ENCODE measurements at places on chromosomes 11 and 22.
A peak's percentile ranks its signal among the peaks of the same experiment; 100 is the strongest.

- no peaks in the 10 kb centered on the region for H3K36me3 ChIP-seq
- DNase-seq, result no peak
Measured at GRCh38 chr11:80686889-80687288, 1246.1 kb upstream of the TENM4 start.

DNA sequence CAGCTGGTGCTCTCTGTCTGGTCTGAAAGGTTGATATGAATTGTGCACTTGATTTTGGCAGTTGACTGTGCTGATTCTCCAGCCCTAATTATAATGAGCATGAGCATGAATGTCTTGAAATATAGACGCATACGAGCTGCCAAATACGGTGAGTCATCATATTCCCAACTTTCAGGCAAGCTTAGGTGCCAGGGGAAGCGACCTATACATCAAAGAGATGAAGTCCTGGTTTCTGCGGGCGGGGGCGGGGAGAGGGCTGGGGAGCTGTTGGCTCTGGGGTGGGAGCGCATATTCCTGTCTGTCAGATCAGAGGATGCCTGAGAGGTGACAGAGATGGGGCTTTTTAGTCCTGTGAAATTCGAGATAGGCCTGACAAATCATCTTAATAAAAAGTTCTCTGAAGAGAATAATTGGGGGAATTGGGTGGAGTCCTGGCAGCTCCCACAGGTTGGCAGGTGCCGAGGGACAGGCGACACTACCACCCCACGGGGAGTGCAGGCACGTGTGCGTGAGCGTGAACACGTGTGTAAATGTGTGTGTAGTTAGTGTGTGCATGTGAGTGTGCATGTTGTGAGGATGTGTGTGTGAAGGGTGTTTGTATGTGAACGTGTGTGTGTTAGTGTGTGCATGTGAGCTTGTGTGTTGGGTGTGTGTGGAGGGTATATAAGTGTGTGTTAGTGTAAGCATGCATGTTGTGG lies 865.3 kb downstream of the TBC1D22A start:
- no peaks in the 10 kb centered on the region for H3K4me1 ChIP-seq
- DNase-seq, result no peak
- no peaks in the 10 kb centered on the region for H3K27me3 ChIP-seq
- no peaks in the 10 kb centered on the region for H3K36me3 ChIP-seq
- no peak overlapping the region for H3K27ac ChIP-seq

DNA sequence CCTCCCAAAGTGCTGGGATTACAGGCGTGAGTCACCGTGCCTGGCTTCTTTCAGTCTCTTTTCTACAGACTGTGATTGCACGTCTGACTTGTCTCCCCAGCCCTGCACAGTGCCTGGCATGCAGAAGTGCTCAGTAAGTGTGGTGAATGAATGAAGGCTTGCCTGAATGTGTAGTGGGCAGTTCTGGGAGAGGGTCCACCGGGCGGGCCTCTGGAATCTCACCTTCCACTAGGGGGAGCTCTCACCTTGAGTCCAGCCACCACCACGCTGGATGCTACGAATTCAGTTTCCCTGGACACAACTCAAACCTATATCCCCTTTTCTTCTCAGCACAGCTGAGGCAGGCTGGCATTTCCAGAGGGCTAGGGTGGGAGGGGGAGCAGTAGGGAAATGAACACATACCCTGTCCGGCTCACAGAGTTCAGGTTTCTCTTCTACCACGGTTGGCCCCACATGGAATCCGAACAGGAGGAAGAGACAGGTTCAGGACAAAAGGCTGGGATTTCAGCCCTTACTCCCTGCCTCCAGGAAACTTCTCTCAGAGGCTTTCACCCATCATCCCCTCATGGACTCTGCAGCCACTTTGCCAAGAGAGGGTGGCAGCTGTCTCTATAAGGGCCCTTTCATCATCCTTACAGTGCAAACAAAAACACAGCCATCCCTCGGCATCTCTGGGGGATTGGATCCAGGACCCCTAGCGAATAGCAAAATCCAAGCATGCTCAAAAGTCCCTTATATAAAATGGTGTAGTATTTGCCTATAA lies 86.8 kb downstream of the NECTIN1 start:
- no peak overlapping the region for H3K4me3 ChIP-seq
- H3K27me3 ChIP-seq, result peaks cover 2% of the 10 kb centered on the region
- H3K36me3 ChIP-seq, result no peaks in the 10 kb centered on the region
- no peak overlapping the region for H3K27ac ChIP-seq

DNA sequence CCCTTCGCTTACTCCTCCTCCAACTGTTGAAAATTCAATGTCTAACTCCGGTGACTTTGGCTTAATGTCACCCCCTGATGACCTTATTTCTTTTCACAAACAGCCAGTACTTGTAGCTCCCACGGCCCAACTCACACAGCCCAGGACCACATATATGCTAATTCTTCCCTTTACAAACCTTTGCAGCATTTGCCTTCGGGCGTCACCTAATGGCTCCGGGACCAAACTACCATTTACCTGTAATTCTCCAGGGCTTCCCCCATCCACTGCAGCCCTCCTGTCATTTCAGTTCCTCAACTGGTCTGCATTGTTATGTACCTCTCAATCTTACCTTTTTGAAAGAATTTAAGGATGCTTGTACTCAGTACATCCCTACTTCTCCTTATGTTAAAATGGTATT lies 29.8 kb upstream of the OR56B4 start:
- no peaks in the 10 kb centered on the region for H3K4me1 ChIP-seq
- no peaks in the 10 kb centered on the region for H3K36me3 ChIP-seq
- H3K27ac ChIP-seq, result no peak overlapping the region
- H3K27me3 ChIP-seq, result peaks cover 24% of the 10 kb centered on the region

GRCh38 chr11:7909585-7910285 lies 21.3 kb downstream of the OR10A6 start:
- H3K4me1 ChIP-seq, result no peaks in the 10 kb centered on the region
- no peaks in the 10 kb centered on the region for H3K36me3 ChIP-seq
- no peak overlapping the region for H3K27ac ChIP-seq
- no peak overlapping the region for H3K4me3 ChIP-seq
- H3K27me3 ChIP-seq, result peaks cover 35% of the 10 kb centered on the region

GRCh38 chr22:25848954-25849353 lies 107.0 kb downstream of the MYO18B start:
- H3K27me3 ChIP-seq, result peaks cover 8% of the 10 kb centered on the region
- no peaks in the 10 kb centered on the region for H3K36me3 ChIP-seq
- H3K4me3 ChIP-seq, result no peak overlapping the region
- peaks cover 1% of the 10 kb centered on the region for H3K4me1 ChIP-seq

DNA sequence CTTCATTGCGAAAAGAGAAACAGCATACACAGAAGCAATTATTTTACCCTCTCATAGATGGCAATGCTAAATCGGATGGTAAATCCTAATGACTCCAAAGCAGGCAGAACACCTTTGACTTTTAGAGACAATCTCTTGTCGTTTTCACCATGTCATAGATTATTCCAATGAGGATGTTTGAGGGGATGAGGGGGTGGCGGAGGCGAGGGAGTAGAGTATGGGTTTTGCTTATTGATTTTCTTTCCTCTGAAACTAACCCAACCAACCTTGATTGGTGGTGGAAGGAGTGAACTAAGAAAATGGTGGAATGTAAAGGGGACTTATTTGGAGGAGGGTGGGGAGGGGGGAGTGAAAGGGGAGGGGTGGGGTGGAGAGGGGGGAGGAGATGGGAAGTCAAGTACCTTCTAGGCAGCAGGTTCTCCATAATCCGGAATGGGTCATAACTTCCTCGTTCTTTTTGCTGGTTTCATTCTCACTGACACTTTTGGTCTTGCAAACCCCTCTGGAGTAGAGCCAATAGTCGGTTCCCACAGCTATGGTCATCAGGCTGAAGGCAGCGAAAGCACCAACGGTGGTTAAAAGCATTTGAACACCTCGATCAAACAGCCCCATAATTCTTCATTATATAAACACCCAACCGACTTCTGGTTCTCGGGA lies 1.5 kb downstream of the CACNG2 start:
- H3K36me3 ChIP-seq, result no peaks in the 10 kb centered on the region
- H3K4me3 ChIP-seq, result no peak overlapping the region
- H3K27ac ChIP-seq, result no peak overlapping the region
- no peak for DNase-seq

DNA sequence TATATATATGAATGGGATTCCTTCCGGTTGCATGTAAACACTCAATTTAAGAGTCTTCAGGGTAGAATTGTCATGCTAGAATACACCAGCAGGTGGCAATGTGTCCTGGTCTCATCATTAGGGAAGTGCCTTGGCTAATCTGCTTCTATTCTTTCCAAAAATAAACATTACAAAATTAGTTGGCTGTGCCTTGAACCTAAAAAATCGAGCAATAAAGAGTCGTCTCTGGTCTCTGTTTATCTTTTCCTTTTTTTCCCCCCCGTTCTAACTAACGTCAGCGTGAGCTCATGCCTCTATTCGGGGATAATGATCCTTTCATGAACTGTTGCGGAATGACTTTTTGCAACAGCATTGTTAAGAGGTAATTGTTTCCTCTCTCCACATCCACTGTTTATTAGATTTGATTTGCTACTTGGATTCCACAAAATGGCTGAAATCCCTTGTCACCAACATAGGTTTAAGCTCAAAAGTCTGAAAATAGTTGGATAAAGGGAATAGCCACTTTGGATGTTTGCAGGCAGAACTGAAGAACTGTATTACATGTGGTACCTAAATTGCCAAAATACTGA lies 1.2 kb upstream of the ARHGEF12 start:
- peak overlapping the region; percentile 65 for H3K4me3 ChIP-seq
- DNase-seq, result no peak
- no peak overlapping the region for H3K27ac ChIP-seq
- peaks cover 53% of the 10 kb centered on the region for H3K27me3 ChIP-seq
- peaks cover 36% of the 10 kb centered on the region for H3K4me1 ChIP-seq
- H3K36me3 ChIP-seq, result peaks cover 4% of the 10 kb centered on the region

DNA sequence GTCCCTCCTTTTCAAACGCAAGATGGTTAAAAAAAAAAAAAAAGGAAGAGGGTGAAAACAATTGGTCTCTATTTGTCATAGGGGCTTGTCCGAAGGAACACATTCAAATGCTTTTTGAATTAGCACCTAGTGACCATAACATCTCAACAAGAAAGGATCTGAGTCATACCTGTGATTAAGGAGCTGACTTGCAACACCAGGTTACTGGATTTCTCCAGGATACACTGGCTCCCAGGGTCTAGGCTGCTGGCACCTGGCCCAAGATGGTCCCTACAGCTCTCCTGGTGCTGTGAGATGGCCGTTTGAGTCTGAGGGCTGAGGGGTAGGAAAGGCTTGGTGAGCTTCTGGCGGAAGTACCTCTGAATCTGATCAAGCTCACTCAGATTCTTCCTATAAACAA lies 28.4 kb upstream of the UCP3 start:
- no peak overlapping the region for H3K27ac ChIP-seq
- H3K4me3 ChIP-seq, result no peak overlapping the region
- peaks cover 92% of the 10 kb centered on the region for H3K36me3 ChIP-seq

DNA sequence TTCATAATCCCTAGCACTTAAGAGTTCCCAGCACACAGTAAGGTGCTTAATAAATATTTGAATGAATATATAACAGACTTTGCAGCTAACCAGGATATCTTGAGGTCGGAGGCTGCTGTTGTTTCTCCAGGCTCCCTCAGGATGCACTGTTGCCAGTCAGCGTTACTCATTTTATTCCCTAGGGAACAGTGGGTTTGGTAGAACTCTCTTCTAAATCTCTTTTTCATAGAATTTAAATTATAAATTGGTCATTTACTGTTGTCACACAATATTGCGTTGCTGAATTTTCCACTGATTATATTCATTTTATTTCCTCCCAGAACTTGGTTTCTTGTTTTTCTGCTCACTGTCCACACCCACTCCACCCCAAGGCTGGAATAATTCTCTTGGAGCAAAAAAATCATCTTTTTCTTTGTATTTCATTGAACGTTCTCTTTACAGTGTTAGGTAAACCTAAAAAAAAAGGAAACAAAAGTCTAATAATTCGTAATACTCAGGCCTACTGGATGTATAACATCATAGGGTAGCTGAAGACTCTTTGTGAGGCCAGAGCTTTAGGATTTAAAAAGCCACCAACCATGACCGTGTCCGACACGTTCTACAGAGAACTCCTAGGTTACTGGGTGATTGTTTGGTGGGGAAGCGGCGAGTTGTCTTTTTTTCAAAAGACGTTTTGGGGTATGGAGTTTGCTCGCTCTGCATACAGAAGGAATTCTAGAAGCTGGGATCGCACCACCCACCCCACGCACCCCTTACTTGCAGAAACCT lies 766 bp upstream of the CAPRIN1 start:
- H3K36me3 ChIP-seq, result peaks cover 37% of the 10 kb centered on the region
- peak overlapping the region; percentile 83 for H3K4me3 ChIP-seq
- peaks cover 24% of the 10 kb centered on the region for H3K4me1 ChIP-seq

GRCh38 chr11:370070-370941 lies 1.0 kb downstream of the B4GALNT4 start:
- no peaks in the 10 kb centered on the region for H3K36me3 ChIP-seq
- H3K4me3 ChIP-seq, result peak overlapping the region; percentile 61
- H3K4me1 ChIP-seq, result peaks cover 11% of the 10 kb centered on the region
- peak overlapping the region; percentile 59 for H3K27ac ChIP-seq
- peaks cover 48% of the 10 kb centered on the region for H3K27me3 ChIP-seq

GRCh38 chr11:27230192-27230572 lies 132.8 kb downstream of the CCDC34 start:
- H3K36me3 ChIP-seq, result no peaks in the 10 kb centered on the region
- no peak for DNase-seq
- H3K4me3 ChIP-seq, result no peak overlapping the region
- peaks cover 3% of the 10 kb centered on the region for H3K27me3 ChIP-seq
- no peaks in the 10 kb centered on the region for H3K4me1 ChIP-seq
- no peak overlapping the region for H3K27ac ChIP-seq

- H3K27ac ChIP-seq, result no peak overlapping the region
- peaks cover 5% of the 10 kb centered on the region for H3K4me1 ChIP-seq
- H3K4me3 ChIP-seq, result no peak overlapping the region
- no peak for DNase-seq
- H3K27me3 ChIP-seq, result peaks cover 6% of the 10 kb centered on the region
Measured at GRCh38 chr22:25002241-25002985, 49.9 kb downstream of the KIAA1671 start.

GRCh38 chr11:20592741-20593140 lies 6.7 kb upstream of the SLC6A5 start:
- H3K27me3 ChIP-seq, result peaks cover 63% of the 10 kb centered on the region
- no peak overlapping the region for H3K27ac ChIP-seq
- no peak for DNase-seq
- no peaks in the 10 kb centered on the region for H3K36me3 ChIP-seq

- H3K36me3 ChIP-seq, result peaks cover 57% of the 10 kb centered on the region
- H3K4me3 ChIP-seq, result no peak overlapping the region
- DNase-seq, result no peak
- peaks cover 6% of the 10 kb centered on the region for H3K4me1 ChIP-seq
- H3K27me3 ChIP-seq, result no peaks in the 10 kb centered on the region
Measured at GRCh38 chr22:38062791-38063190, 5.6 kb downstream of the PICK1 start.

Measured in activated T-cell treated with anti-CD3 and anti-CD28 coated beads, Interleukin-2, amount 50 U/mL, for 24 hours (primary cell).